ENCODE measurements at places on chromosomes 12 and 14.

GRCh38 chr12:78746001-78746400 is 118.6 kb upstream of the SYT1 start:
- no peak for DNase-seq

GRCh38 chr14:25034803-25035681 is 14.9 kb downstream of the STXBP6 start:
- DNase-seq: no peak

DNA sequence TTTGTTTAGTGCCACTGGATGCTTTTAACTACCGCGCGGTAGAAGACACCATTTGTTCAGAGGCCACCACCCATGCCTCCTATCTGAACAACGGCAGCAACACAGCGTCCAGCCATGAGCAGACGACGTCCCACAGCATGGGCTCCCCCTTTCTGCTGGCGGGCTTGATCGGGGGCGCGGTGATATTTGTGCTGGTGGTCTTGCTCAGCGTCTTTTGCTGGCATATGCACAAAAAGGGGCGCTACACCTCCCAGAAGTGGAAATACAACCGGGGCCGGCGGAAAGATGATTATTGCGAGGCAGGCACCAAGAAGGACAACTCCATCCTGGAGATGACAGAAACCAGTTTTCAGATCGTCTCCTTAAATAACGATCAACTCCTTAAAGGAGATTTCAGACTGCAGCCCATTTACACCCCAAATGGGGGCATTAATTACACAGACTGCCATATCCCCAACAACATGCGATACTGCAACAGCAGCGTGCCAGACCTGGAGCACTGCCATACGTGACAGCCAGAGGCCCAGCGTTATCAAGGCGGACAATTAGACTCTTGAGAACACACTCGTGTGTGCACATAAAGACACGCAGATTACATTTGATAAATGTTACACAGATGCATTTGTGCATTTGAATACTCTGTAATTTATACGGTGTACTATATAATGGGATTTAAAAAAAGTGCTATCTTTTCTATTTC is 93.2 kb downstream of the FLRT2 start:
- no peak for DNase-seq

DNA sequence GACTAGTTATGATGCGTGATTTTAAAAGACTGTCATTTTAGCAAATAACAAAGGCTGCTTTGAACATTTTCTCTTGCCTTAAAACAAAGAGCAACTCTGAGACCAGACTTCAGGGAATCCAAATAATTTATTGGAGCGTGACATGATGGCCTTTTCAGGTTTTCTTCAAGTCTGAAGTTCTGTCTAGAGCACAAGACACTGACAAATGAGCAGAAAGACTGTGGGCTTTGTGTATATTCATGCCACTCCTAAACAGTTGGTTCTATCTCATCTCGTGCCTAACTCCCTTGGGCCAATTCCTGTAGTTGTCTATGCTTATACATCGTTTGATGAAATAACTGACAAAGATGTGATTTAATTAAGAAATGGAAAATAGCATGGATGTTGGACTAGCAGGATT is 47.5 kb downstream of the IFT81 start:
- no peak for DNase-seq

GRCh38 chr14:105647784-105648608 is 121.6 kb downstream of the TMEM121 start:
- no peak for DNase-seq

GRCh38 chr14:68952531-68953195 is 26.4 kb downstream of the ACTN1 start:
- DNase-seq: peak; percentile 86
